ENCODE measurements at places on chromosomes 13 and 19.
A peak's percentile ranks its signal among the peaks of the same experiment; 100 is the strongest.

DNA sequence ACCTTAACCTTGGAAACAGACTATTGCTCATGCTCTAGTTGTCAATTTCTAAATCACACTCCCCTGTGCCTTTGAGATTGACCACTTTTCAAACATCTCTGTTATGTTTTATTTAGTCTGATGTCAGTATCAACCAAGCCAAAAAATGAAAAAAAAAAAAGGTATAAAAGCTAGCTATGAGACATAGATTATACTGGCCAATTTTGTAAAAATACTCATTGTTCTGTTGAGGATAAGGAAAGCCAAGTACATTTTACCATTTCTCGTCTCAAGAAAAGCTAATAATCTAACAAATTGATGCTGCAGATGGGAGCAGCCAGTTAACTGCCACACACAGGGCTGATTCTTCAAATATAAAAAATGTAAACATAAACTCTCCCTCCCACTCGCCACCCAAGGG, 572.6 kb upstream of the KLF12 start:
- H3K27me3 ChIP-seq: peaks cover 3% of the 10 kb centered on the region
- H3K27ac ChIP-seq: no peak overlapping the region
- no peaks in the 10 kb centered on the region for H3K36me3 ChIP-seq
- no peaks in the 10 kb centered on the region for H3K4me1 ChIP-seq

DNA sequence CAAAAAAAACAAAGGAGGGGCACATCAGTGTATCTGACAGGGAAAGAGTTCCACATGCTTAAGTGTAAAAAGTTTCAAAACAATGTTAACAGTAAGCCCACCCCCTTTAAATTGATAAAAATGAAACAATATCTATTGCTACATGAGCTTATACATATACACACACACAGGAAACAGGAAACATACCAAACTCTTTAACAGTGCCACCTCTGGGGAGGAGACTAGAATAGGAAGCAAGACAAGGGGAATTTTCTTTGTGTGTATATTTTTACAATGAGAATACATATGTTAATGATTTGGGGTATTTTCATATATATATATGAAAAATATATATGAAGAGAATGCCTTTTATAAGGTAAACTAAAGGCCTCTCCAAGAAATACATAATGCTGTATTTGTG, 44.7 kb downstream of the TPT1 start:
- peak overlapping the region; percentile 34 for H3K27ac ChIP-seq
- DNase-seq: no peak
- peaks cover 51% of the 10 kb centered on the region for H3K4me1 ChIP-seq
- peaks cover 5% of the 10 kb centered on the region for H3K27me3 ChIP-seq

DNA sequence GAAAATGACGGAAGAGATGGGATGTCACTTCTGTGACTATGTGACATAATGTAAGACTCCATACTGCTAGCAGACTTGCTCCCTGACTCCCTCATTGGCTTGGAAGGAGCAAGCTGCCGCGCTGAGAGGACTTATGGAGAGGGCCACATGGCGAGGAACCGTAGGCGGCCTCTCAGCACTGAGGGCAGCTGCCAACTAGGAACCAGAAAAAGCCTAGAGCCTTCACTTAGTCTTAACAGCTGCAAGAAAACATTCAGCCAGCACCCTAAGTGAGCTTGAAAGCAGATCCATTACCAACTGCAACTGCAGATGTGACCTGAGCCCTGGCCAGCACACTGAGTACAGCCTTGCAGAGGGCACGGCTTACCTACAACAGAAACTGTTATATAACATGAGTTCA, 33.9 kb downstream of the USP12 start:
- H3K27me3 ChIP-seq: no peaks in the 10 kb centered on the region
- peaks cover 4% of the 10 kb centered on the region for H3K36me3 ChIP-seq
- no peak overlapping the region for H3K27ac ChIP-seq
- DNase-seq: no peak
- no peak overlapping the region for H3K4me3 ChIP-seq
- H3K4me1 ChIP-seq: peaks cover 42% of the 10 kb centered on the region

GRCh38 chr19:18606281-18607225, at the start of gene CRLF1:
Gene CRLF1 (minus strand): TSS chr19:18606799. CDS start chr19:18606656, 143 bp downstream.
- no peak within 1 kb of the TSS for H3K4me3 ChIP-seq

GRCh38 chr19:58498316-58499020, 13.3 kb downstream of the SLC27A5 start:
- DNase-seq: no peak
- H3K27me3 ChIP-seq: peaks cover 7% of the 10 kb centered on the region
- H3K4me1 ChIP-seq: peaks cover 21% of the 10 kb centered on the region

- no peak for DNase-seq
- no peak overlapping the region for H3K27ac ChIP-seq
- H3K4me1 ChIP-seq: no peaks in the 10 kb centered on the region
- H3K27me3 ChIP-seq: no peaks in the 10 kb centered on the region
- H3K36me3 ChIP-seq: no peaks in the 10 kb centered on the region
Measured at GRCh38 chr19:27884376-27884775, 1328.6 kb downstream of the UQCRFS1 start.

GRCh38 chr13:88862095-88862620, 1191.0 kb downstream of the SLITRK5 start:
- H3K27me3 ChIP-seq: no peaks in the 10 kb centered on the region
- H3K27ac ChIP-seq: no peak overlapping the region
- H3K4me3 ChIP-seq: no peak overlapping the region
- no peak for DNase-seq
- H3K4me1 ChIP-seq: peaks cover 1% of the 10 kb centered on the region
- no peaks in the 10 kb centered on the region for H3K36me3 ChIP-seq

DNA sequence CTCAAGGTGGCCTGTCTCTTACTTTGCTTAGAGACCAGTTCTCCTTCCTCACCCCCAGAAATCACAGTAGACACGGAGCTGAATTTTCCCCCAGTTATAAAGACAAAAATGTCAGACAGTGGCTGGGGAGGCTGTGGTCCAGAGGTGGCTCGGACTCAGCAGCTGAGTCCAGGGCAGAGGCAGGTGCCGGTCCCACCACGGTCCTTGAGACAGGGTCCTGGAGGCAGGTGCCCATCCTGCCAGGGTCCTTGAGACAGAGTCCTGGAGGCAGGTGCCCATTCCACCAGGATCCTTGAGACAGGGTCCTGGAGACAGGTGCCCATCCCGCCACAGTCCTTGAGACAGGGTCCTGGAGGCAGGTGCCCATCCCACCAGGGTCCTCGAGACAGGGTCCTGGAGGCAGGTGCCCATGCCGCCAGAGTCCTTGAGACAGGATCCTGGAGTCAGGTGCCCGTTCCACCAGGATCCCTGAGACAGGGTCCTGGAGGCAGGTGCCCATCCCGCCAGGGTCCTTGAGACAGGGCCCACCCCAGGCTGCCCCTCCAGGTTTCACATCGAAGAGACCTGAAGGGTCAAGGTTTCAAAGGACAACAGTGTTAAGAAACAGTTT, 23.1 kb downstream of the PEPD start:
- H3K27me3 ChIP-seq: no peaks in the 10 kb centered on the region
- H3K36me3 ChIP-seq: peaks cover 3% of the 10 kb centered on the region
- H3K4me1 ChIP-seq: no peaks in the 10 kb centered on the region
- no peak for DNase-seq

GRCh38 chr13:66343224-66343828, 886.8 kb downstream of the PCDH9 start:
- H3K36me3 ChIP-seq: no peaks in the 10 kb centered on the region
- no peak for DNase-seq
- H3K4me1 ChIP-seq: no peaks in the 10 kb centered on the region
- H3K27ac ChIP-seq: no peak overlapping the region
- H3K4me3 ChIP-seq: no peak overlapping the region
- no peaks in the 10 kb centered on the region for H3K27me3 ChIP-seq

GRCh38 chr19:2756477-2756876, 16.7 kb upstream of the SLC39A3 start:
- H3K27ac ChIP-seq: no peak overlapping the region
- no peak for DNase-seq
- no peaks in the 10 kb centered on the region for H3K27me3 ChIP-seq
- H3K4me3 ChIP-seq: no peak overlapping the region
- no peaks in the 10 kb centered on the region for H3K4me1 ChIP-seq
- peaks cover 18% of the 10 kb centered on the region for H3K36me3 ChIP-seq

GRCh38 chr13:75514080-75514995, 23.3 kb downstream of the COMMD6 start:
- no peak overlapping the region for H3K27ac ChIP-seq
- peaks cover 4% of the 10 kb centered on the region for H3K27me3 ChIP-seq

DNA sequence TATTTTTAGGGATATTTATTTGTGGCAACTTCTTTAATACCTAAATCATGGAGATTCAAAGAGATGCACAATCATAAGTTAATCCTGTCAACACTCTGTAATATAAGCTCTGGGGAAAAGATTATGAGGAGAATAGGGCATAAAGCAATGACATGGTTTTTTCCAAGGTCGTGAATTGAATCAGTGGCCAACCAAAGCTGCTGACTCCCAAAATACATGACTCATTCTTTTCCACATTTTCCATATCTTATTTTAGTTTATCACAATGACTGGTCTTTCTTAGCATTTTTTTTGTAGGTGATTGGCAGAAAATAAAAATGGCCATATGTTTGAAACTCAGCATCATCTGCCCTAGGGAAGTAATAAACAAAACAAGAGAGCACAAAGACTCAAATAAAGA, 28.5 kb upstream of the RBM26 start:
- DNase-seq: no peak
- H3K4me1 ChIP-seq: no peaks in the 10 kb centered on the region
- H3K27ac ChIP-seq: no peak overlapping the region
- H3K36me3 ChIP-seq: no peaks in the 10 kb centered on the region
- H3K4me3 ChIP-seq: no peak overlapping the region
- no peaks in the 10 kb centered on the region for H3K27me3 ChIP-seq

DNA sequence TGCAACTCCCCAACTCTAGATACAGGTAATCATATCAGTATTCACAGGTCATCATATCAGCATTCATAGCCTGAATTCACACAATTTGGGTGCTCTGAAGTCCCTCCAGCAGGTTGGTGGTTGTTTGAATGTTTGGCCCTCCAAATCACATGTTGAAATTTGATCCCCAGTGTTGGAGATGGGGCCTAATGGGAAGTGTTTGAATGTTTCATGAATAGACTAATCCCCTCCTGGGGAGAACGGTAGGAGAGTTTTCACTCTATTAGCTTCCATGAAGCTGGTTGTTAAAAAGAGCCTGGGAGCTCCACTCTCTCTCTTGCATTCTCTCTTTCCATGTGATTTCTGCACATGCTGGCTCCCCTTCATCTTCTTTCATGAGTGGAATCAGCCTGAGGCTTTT, 288.6 kb upstream of the PCDH9 start:
- H3K27ac ChIP-seq: no peak overlapping the region
- no peaks in the 10 kb centered on the region for H3K36me3 ChIP-seq
- H3K27me3 ChIP-seq: peaks cover 2% of the 10 kb centered on the region
- DNase-seq: no peak
- no peak overlapping the region for H3K4me3 ChIP-seq

DNA sequence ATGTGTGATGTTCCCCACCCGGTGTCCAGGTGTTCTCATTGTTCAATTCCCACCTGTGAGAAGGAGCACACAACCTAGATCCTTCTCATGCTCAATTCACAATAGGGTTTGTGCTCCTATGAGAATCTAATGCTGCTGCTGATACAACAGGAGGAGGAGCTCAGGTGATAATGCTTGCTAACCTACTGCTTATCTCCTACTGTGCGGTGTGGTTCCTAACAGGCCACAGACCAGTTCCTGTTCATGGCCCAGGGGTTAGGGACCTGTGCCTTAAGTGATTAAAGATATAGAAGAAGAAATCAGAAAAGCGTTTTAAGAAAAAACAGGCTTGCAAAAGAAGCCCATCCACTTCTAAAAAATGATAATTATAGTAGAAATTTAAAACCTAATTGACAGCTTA, 17.5 kb downstream of the DLEU7 start:
- no peak overlapping the region for H3K4me3 ChIP-seq
- no peaks in the 10 kb centered on the region for H3K4me1 ChIP-seq
- no peak for DNase-seq
- no peaks in the 10 kb centered on the region for H3K36me3 ChIP-seq
- no peak overlapping the region for H3K27ac ChIP-seq
- peaks cover 2% of the 10 kb centered on the region for H3K27me3 ChIP-seq

DNA sequence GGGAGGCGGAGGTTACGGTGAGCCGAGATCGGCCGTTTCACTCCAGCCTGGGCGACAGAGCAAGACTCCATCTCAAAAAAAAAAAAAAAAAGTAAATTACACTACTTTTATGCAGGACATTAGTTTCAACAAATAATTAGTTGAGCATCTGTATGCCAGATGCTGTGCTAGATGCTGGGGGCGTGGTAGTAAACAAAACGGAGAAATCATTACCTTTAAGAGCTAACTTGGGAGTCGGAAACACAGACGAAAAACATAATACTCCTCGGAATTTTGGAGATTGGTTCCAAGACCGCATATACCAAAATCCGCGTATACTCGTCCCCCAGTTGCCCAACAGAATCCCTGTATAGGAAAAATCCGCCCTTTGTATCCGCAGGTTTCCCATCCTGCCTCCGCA, 1.3 kb upstream of the DUS3L start:
- no peak for DNase-seq
- H3K36me3 ChIP-seq: peaks cover 9% of the 10 kb centered on the region
- H3K4me3 ChIP-seq: no peak overlapping the region
- H3K4me1 ChIP-seq: peaks cover 15% of the 10 kb centered on the region
- no peak overlapping the region for H3K27ac ChIP-seq

GRCh38 chr13:60152904-60153303, 10.8 kb downstream of the DIAPH3 start:
- no peak overlapping the region for H3K4me3 ChIP-seq
- DNase-seq: no peak
- no peaks in the 10 kb centered on the region for H3K36me3 ChIP-seq
- no peak overlapping the region for H3K27ac ChIP-seq
- H3K27me3 ChIP-seq: no peaks in the 10 kb centered on the region

DNA sequence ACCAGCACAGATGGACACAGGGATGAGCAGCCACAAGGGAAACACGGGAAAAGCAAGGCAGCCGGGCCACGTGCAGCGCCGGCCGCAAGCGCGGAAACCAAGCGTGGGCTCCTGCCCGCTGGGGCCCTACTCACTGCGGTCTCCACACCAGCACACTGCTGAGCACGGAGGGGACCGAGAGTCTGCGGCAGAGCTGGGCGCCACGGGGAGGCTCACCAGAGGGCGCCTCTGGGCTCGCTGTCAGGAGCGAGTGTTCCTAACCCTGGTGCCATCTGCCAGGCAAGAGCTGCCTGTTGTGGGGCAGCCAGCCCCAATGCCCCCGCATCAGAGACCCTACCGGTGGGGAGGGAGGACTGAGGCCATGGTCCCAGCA, 26.5 kb downstream of the MPND start:
- H3K27ac ChIP-seq: peak overlapping the region; percentile 91
- peak overlapping the region; percentile 81 for H3K4me3 ChIP-seq
- H3K36me3 ChIP-seq: no peaks in the 10 kb centered on the region
- peak; percentile 82 for DNase-seq
- H3K4me1 ChIP-seq: peaks cover 48% of the 10 kb centered on the region

Measured in immature natural killer cell (primary cell).